ENCODE measurements at places on chromosomes 5 and 9.

- no peak for DNase-seq
Observed at GRCh38 chr9:72322678-72323077, 42.3 kb downstream of the ZFAND5 start.

DNA sequence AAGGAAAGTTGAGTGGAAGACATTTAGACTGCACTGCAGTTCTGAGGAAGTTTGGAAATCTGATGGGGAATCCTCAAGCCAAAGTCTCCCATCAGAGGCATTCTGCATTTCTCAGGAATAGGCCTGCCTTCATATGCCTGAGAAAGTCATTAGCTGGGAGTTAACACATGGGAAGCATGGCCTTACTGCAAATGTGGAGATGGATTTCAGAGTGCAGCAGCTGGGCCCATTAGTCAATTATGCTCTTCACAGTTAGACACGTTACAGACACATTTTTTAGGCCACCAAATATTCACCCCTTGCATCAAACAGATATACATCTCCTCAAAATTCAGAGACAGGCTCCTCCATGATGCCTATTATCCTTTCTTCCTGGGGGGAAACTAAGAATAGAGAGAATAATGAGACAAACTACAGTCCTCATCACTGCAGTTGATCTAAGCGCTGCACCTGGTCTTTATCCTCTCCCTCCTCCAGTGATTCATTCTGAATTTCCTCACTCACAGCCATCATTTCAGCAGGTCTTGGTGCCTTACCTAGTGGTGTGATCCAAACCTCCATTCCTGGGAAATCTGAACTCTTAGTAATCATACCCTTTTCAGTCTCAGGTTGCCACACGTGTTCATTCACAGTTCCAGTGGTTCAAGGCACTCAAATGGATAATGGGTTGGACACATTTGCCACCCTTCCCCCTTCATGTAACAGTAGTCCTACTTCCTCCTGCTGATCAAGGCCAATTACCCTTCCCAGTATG is 47.9 kb upstream of the PPP2CA start:
- no peak for DNase-seq

DNA sequence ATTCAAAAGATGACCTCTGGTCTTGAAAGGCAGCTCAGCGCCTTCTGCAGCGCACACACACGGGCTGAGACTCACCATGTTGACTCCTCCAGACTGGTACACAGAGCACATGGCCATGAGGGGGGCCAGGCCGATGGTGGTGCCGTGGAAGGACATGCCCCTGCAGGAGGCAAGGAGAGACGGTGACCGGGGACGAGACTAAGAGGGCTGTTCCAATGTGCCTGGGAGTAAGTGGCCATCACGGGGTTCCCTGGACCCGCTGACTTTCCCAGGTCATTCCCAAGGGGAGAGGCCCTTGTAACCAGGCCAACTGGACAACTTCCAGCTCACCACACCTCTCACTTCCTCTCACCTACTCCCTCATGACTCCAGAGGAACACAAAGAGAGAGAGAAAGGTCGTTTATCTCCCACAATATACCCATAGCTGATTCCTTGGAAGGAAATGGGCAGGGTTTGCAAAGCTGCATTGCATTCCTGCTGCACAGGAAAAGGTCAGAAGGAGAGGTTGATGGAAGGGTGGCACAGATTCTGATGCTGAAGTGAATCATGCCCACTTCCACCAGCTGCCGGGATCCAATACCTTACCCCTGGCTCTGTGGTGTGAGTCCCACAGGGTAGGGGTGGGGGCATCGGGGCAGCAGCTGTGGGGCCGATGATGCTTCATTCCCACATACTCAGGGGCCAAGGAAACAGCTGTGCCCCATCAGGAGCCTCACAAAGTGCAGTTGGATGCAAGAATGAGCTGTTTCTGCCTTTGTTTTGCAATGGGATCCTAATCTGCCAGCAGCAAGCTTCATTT is 47.2 kb downstream of the NIPAL4 start:
- DNase-seq: no peak

- DNase-seq: no peak
Observed at GRCh38 chr5:169384661-169385060, 83.7 kb upstream of the SLIT3 start.

DNA sequence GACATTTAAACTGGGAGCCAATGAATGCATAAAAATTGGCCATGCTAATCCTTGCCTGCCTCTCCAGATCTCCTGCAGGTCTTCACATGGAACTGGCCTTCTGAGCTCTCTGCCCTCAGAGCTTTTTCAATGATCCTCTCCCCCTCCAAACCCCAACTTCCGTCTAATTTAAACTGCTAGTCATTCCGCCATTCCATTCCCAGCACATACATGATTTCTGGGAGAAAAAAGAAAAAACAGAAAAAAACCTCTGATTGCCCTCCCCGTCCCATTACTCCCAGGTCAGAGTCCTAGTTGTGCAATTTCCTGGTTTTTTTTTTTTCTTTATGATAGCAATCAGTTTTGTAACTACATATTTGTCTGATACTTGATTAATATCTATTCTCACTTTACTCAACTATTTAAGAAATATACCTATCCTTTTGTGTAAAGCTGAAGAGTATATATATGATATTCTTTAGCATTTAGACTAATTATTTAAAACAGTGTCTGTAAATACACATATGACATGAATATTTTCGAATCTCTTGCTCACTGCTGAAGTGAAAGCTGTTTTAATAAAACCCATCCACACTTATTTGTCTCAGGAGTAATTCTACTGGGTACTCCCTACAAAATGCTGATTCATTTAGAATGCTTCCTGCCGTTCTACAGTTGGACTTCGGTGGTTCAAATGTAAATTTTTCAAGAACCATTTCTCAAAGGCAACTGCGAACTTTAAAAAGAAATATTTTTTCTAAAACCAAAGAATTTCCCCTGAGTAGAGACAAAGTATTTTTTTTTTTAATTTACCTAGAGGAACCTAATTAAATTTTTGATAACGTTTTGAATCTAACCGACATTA is 1.6 kb downstream of the HINT1 start:
- peak; percentile 67 for DNase-seq

- no peak for DNase-seq
Observed at GRCh38 chr9:10700915-10701314, 88.1 kb upstream of the PTPRD start.

- no peak for DNase-seq
Observed at GRCh38 chr5:90909940-90910339, 351.3 kb downstream of the ADGRV1 start.

GRCh38 chr9:131719262-131719908 is 20.5 kb downstream of the RAPGEF1 start:
- DNase-seq: no peak

GRCh38 chr5:180652771-180653170 is 3.4 kb upstream of the FLT4 start:
- no peak for DNase-seq

DNA sequence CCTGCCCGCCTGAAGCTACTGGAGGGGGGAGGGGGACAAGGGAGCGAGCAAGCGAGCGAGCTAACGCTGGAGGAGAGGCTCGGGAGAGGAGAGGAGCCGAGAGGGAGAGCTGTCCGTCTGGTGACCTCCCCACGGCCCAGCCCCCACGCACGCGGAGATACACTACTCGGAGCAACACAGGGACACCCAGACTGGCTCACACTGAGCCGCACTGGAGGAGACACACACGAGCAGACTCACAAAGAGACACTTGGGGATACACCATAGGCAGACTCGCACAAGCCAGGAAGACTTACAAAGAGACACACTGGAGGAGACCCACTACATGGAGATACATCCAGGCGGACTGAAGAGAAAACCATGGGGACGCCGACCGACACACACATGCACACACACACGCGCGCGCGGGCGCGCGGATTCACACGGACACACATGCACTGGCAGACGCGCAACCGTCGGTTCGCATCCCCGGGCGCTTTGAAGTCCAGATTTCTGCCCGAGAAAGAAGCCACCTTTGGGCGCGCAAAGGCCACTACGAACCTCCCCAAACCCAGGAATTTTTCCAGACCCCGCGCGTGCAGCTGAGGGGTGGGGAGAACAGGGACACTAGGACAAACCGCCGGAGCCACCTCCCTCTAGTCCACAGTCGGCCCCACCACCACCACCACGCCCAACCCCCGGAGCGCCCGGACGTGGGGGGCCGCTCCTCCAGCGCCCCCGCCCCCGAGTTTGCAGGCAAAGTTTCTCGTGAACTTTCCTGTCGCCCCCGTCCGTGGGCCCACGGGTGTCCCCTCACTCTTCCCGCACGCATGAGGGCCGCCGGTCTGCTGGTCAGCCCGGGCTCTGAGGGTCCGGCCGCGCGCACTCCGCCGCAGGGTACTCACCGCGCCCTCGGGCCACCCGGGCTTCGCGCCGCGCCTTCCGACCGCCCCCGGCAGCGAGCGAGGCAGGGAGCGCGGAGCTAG is 571 bp downstream of the CNTFR start:
- no peak for DNase-seq

DNA sequence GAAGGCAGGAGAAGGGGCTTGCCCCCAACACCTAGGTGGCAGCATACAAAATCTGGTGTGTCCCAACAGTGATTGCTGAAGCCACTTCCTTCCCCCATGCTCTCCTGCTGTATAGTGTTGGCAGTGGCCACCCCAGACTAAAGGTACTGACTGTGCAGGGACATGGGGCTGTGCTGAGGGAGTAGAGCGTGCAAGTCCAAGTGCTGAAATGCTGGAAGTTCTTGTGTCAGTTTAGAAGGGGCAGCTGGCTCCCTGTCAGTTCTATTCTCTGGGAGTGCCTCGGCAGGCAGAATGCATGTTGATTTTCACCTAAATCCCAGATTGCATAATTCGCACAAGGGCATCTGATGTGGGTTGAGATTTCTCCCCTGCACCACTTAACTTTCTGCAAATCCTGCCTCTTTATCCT is 68.6 kb downstream of the GDNF start:
- peak; percentile 4 for DNase-seq

- DNase-seq: no peak
Observed at GRCh38 chr9:25212361-25212760, 465.9 kb downstream of the TUSC1 start.

GRCh38 chr5:99878830-99879229 is 656.3 kb upstream of the FAM174A start:
- DNase-seq: no peak

GRCh38 chr5:172901012-172901780 is 58.0 kb upstream of the RPL26L1 start:
- no peak for DNase-seq

DNA sequence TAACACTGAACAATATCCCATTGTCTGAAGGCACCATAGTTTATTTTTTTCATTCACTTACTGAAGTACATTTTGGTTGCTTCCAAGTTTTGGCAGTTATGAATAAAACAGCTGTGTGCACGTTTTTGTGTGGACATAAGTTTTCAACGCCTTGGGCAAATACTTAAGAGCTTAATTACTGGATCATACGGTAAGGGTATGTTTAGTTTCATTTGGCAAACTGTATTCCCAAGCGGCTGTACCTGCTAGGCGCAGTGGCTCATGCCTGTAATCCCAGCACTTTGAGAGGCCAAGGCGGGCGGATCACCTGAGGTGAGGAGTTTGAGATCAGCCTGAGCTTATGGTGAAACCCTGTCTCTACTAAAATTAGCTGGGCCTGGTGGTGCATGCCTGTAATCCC is 63.7 kb upstream of the FAM120A start:
- DNase-seq: no peak

- no peak for DNase-seq
Observed at GRCh38 chr9:72276429-72276828, 88.6 kb downstream of the ZFAND5 start.

DNA sequence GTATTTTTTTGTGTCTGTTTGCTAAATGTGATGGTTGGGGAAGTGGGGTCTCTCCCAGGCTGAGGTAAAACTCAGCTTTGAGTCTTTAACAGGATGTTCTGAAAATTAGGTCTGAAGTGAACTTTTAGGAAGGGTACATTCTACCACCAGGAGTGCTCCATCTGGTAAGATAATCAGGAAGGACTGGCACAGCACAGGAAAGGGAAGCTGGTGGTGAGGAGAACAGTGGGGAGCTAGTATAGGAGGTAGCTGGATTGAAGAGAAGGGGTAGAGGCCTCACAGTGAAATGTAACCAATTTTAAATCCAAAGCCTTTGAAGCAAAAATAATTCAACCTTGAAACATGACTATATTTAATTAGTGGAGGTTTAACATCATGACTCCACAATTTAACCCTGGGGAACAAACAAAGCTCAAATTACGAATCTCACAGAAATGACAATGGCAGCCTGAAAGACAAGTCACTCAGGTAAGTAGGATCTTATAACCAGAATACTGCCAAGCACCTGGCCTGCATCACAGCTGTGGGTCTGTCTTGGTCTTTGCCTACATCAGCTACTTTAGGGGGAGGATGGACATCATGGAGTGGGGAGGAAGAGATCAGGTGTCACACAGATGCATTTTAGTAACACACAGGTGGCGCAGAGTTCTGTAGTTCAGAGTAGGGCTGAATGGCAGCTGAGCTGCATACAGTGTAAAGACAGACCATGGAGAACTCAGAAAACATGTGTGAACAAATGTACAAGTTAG is 445.3 kb downstream of the DMRT2 start:
- DNase-seq: no peak

GRCh38 chr9:105500108-105500766 is 52.4 kb downstream of the FSD1L start:
- DNase-seq: no peak

DNA sequence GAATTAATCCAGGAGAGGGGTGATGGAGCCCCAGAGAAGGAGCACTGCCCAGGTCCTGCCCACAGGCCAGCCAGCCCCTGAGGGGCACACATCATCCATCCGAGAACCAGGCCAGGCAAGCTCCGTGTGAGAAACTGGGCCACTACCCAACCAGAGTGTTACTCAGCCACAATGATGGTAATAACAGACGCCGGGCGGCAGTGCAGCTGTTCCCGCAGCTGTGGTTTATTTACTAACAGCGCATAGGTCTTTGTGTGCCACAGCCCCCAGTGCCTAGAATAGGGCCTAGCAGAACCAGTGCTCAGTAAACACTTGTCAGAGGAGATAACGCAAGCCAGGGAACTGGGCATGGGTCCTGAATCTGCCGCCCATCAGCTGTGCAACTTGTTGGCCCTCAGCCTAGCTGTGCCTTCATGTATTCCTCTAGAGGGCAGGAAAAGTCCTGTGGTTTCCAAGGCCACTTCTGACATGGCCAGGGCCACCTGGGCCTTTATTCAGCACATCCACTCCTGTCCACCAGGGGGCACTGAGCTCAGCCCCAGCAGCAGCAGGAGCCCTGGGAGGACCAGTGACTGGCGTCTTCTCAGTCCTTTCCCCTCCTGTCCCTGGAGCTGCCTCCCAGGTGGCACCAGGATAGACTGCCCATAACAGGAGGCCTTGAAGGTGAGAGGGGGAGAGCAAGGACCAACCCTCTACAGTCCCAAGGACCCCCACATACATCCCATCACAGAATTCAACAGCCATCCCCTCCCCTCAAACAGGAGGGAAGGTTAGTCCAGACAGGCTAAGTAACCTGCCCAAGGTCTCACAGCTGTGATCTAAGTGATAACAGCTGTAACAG is 2.1 kb downstream of the MXD3 start:
- DNase-seq: peak; percentile 83

- no peak for DNase-seq
Observed at GRCh38 chr5:155983954-155984353, 343.0 kb upstream of the SGCD start.

DNA sequence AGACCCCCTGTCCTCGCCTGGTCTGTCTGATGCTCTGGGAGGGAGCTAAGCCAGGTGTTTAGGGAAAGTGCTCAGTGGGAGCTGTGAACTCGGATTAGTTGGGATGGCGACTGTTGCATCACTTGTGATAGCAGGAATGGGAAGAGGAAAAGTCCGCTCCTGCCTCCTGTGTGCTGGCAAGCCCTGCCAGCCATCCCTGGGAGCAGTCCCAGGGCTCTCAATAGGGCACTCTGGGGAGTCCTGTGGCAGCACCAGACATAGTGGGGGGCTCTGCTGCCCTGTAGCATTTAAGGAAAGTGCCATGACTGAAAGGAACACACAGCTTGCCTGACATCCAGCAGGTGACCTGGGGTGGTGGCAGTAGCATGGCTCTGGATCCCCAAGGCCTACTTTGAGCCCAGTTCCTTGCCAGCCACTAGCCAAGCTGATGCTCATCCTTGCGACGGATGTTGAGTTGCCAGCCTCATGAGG is 81.5 kb downstream of the AMBP start:
- no peak for DNase-seq
